ENCODE measurements at places on chromosomes 7 and 10.

GRCh38 chr10:132813560-132814468 lies 27.9 kb upstream of the NKX6-2 start:
- DNase-seq: no peak

DNA sequence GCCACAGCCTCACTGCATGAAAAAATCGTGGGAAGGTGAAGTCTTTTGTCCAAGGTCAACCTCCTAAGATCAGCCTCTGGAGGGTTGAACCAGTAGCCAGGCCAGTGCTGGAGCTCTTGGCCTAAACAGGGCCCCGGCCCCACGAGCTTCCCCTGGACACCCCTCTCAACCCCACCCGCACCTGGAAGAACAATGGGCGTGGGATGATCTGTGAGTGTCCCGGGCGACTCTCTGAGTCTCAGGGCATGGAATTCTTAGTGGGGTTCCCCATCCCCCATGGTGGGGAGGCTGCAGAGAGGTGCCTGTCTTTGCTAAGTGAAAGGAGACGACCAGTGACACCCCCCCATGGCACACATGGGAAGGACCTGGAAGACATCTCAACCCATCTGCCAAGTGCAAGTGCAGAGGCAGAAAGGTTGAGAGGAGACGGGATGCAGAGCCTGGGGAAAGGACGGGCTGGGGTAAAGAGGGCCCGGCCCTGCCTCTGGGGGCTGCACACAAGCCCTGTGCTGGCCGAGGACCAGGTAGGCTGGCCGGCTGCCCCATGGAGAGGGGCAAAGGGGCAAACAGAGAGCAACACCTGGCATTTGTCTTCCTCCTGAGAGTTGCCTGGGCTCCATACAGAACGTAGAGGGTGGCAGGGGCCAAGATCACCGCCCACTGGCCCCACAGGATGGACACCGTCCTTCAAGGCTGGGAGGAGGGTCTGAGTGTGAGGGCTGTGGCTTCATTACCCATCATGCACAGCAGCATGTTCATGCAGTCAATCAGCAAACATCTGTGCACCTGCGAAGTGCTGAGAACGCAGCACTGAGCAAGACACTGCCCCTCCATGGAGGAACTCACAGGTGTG lies 163.0 kb upstream of the PPP2R2D start:
- DNase-seq: peak; percentile 38

DNA sequence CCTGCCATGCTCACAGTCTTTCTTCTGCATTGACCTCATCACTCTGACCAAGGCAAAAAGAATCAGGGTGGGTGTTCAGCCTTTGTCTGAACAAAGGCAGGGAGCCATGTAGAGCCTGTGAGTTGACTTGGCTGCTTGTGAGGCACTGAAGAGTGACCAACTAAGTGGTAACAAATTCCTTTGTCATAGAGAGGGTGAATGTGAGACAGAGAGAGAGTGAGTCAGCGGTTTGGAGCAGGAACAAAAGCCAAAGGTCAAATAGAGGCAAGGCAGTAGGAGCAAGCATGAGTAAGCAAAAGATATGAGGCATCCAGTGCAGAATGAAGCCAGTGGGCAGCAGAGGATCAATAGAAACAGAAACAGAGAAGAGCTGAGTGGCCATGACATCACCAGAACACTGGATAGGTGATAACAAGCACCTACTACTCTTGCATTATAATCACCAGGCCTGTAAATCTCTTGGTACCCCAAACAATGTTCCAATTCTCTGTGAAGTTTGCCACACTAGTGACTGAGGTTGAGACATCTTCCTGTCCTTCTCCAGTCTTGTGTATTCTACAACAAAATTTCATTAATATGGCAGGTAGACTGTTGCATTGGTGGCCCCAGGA lies 116.2 kb upstream of the LAMB4 start:
- no peak for DNase-seq

DNA sequence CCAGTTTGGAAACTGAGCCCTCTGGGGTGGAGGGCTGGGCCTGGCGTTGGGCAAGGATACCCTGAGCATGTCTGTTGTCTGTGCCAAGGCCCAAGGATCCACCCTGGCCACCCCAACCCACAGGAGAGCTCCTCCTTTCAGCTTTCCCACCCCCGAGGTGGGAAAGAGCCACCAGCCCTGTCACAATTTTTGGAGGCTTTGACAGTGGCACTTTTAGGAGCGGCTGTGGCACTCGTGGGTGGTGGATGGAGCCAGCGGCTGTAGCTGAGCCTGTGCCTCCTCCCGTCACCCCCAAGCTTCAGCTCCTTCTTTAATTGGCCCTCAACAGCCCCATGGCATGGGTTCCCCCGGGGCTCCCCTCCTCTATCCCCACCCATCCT lies 18.2 kb upstream of the ZNF862 start:
- no peak for DNase-seq

Measured in breast epithelium (tissue), 4 donors.